ENCODE measurements at places on chromosomes 5 and 9. TPM values are rescaled to one million over a fixed set of nuclear protein-coding genes. Genes with fewer than 3 reads are reported as not detected.

DNA sequence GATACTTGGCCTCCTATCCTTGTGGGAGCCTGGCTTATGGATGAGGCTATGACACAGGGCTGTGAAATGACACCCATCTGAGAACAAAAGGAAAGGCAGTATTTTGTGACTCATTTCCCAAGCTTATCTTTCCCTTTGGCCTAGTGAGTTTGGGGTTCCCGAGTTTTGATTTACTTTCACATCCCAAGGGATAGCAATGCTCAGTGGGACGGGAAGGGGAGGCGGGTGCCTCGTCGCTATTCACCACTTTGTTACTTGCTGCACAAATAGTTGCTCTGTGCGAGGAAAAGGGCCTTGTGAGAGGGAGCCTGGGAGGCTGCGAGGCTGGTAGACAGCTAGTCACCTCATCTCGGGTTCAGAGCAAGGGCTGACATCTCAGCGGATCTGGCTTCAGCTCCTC is 59.1 kb upstream of the ENTREP1 start:
- DNase-seq = no peak

The MAN1B1 gene
- 59.5 TPM for total RNA-seq

DNA sequence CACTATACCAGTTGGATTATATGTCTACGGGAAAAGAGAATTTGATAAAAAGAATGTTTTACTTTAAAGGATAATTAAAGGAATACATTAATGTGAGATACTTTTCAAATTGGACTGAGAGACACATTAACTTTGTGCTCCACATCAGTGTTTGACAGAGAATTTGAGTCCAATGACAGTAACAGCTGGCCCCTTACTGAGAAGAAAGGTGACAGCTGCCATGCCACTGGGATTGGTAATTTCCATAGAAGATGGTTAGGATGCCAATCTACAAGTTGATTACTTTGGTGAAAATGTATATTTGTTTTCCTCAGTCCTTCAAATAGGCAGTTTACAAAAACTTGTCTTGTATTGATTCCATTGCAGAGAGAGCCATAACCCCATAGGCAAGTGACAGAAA is 578.4 kb downstream of the SLCO4C1 start:
- peak; percentile 57 for DNase-seq

The TMEM171 gene
- total RNA-seq = 0.41 TPM

GRCh38 chr9:115373000-115373709 is 255.2 kb upstream of the TNC start:
- DNase-seq = no peak

The LCN6 gene
- not detected for total RNA-seq
